Stimulated activated naive CD4-positive, alpha-beta T cell treated with Interleukin-2 at 50 U/mL for 16 hours (primary cell): ENCODE measurements at places on chromosomes 7 and 10.

GRCh38 chr10:131282961-131283360 lies 28.6 kb downstream of the TCERG1L start:
- no peak for DNase-seq

- DNase-seq = no peak
These were observed 78.1 kb upstream of the TOMM7 start for GRCh38 chr7:22900784-22901183.

GRCh38 chr10:17479015-17479615 lies 24.7 kb upstream of the ST8SIA6 start:
- no peak for DNase-seq

DNA sequence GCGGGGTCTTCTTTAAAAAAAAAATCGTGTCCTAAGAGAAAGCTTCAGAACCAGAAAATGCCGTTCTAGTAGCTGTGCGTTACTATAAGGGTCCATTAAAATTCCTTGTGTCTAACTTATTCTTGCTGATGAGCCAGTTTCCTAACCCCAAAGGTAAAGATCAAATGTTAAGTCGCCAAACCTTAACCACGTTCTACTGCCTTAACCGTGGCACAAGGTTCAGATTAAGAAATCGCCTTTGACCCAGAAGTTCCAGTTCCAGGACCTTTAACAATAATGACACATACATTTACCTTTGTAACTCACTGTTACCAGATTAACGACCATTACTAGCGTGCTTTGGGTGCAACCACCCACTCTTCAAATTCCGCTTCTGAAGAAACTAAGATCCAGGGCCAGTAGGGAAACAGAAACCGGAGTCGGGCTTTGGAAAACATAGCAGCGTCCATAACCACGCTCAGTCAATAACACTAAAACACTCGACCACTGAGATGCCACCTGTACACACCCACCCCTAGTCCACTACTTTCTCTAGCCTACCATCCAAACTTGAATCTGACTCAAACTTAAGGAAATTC lies 620 bp downstream of the BET1 start:
- no peak for DNase-seq

GRCh38 chr7:80552031-80552694 lies 40.3 kb upstream of the GNAT3 start:
- DNase-seq = no peak

DNA sequence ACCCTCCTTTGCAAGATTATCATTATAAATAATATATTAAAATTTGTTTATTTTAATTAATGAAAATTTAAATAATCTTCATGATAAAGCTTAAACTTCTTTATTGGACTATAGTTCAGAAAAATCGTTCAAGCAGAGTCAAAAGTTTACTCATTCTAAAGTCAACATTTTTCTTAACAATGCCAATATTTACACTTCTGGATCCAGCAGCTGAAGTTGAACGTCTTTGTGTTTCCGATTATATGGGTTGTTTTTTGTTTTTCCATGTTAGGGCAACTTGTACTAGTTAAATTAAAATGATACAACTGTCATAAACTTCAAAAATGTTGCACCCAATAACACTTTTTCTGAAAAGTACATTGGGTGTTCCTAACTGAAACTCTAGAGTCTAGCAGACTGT lies 43.8 kb downstream of the GRB10 start:
- DNase-seq = no peak

- no peak for DNase-seq
These were observed 11.4 kb downstream of the PDIA4 start for GRCh38 chr7:149016876-149017275.

DNA sequence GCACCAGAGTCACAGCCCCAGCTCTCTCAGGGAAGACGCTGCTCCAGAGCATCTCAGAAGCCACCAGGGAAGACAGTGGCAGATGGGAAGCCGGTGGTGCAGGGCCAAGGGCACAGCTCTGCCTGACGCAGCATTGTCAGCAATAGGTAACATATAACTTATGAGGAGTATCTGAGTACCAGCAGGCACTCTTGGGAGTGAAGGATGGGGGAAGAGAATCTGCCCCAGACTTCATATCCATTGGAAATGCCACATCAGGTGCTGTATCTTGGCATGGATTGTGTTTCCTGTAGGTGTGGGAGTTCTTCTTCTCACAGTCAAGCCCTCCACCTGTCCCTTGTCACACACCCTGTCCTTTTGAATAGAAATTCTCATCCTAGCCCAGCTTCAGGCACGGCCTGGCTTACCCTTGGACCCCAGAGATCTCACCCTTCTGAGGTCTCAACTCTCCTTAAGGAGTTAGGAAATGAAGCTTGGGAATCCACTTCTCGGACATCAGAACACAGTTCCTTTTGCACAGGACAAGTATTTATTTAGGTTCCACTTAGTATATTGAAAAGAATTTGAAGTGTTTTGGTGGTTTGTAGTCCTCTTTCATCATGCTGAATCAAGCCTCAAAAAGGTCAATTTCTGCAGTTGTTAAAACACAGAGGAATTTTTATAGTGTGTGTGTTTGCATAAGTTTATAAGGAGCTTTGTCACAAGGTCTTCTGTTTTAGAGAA lies 9.9 kb downstream of the EPDR1 start:
- no peak for DNase-seq

- no peak for DNase-seq
These were observed 34.3 kb upstream of the EN2 start for GRCh38 chr7:155423337-155424285.

DNA sequence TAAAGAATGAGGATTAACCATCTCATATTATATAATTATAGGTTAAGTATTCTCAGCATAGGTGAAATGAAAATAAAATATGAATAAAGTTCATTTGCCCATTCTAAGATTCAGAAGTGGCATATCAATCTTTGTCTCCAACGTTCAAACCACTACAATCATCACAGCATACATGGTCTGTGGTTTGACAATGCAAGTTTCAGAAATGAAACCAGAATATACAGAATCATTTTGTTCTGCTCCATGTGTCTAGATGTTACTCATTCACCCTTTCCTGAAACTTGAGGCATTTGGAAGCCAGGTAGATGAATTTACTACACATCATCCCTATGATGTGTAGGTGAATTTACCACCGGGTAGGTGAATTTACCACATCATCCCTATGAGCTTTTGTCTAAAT lies 44.5 kb upstream of the PPP1R3A start:
- no peak for DNase-seq

GRCh38 chr7:130632111-130632510 lies 36.4 kb downstream of the COPG2 start:
- DNase-seq = no peak

DNA sequence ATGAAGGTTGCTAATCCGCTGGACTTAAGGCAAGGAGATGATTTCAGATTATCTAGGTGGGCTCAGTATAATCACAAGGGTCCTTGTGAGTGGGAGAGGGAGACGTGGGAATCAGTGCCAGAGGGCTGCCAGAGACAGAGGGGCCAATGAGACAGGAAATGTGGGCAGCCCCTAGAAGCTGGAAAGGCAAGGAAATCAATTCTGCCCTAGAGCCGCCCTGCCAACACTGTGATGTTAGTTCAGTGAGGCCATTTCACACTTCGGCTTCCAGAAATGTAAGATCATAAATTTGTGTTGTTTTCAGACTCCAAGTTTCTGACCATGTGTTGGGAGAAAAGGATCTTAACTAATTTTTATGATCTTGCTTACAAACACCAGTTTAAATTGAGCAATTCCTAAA lies 3.6 kb upstream of the GPNMB start:
- no peak for DNase-seq

DNA sequence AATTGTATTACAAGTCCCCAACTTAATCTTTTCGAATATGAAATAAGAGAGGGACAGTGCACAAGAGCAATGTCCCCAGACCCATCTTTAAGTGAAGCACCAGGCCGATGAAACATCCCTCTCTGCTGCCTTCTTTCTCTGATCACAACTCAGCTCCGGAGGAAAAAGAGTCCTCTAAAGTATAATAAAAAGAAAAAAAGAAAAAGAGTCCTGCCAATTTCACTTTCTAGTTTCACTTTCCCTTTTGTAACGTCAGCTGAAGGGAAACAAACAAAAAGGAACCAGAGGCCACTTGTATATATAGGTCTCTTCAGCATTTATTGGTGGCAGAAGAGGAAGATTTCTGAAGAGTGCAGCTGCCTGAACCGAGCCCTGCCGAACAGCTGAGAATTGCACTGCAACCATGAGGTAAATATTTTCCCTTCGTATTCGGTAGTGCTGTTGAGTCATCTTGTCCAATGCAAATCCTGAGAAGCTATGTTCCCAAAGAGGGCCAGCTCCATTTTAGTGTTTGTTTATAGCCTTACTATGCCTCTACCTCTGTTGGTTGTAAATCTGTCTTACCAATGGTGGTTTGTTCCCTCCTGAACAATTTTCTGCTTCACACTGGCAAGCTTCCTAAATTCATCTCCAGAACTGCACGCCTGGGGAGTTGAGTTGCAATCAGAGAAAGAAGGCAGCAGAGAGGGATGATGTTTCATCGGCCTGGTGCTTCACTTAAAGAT lies at the start of gene IFIT2:
Gene IFIT2, plus strand, starts transcription at position 326 of the 725 bp plus-strand sequence. Its CDS starts 78 bp downstream, at position 404.
- peak; percentile 13 for DNase-seq

GRCh38 chr10:124171561-124171960 lies 78.2 kb upstream of the CHST15 start:
- DNase-seq = no peak

DNA sequence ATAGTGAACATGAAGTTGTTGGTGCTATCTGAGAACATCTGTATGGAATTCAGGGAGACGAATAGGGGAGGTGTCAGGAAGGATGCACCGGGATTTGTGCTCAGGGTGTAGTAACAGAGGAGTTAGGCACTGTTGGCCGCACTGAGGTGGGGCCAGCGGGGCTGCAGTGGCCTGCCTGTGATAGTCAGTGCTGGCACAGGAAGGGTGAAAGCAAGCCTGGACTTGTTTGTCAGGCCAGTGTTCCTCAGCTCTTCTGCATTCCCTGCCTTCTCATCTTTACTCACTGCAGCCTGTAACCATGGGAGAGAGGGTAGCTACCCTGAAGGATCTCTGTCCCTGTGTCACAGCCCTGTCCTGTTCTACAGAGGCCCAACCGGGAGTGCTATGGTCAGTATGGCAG lies 81.3 kb downstream of the SH2D4B start:
- DNase-seq = no peak

GRCh38 chr7:151683615-151684407 lies 164.1 kb upstream of the RHEB start:
- no peak for DNase-seq

DNA sequence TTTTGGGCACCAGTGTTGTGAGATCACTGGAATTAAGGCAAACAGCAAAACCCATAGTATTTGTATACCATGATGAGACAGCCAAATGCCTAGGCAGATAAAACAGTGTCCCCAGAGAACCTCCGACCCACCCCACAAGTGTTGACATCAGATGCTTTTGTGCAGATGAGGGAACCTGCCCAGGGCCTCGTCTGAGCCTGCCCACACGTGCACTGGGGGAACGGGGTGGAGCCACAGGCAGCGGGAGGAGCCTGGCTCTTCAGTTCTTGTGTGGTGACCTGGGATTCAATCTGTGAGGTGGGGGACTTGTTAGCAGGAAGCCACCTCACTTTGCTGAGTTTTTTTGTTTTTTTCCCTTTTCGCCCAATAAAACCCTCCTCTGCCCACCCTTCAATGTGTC lies 33.4 kb upstream of the OPTN start:
- no peak for DNase-seq

- no peak for DNase-seq
These were observed 124.3 kb downstream of the CUX1 start for GRCh38 chr7:101941481-101942383.

DNA sequence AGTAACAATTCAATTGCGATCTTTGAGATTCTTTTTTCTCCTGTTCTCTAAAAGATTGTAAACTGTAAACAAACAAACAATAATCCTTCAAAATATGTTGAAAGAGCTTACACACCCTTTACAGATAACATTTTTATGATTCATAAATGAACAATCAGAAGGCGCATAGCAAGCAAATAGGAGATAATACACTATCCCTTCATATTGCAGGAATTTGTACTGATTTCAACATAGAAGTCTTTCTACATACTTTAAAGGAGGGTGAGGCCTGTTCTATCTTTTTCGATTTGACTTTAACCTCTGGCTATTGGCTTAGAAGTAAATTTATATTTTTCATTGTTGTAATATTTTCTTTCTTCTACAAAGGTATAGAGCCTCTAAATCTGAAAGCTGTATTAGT lies 57.2 kb downstream of the TFEC start:
- no peak for DNase-seq

- DNase-seq = no peak
These were observed 12.5 kb upstream of the HERPUD2 start for GRCh38 chr7:35707422-35707821.

GRCh38 chr7:155489158-155489840 lies 31.4 kb downstream of the EN2 start:
- no peak for DNase-seq

DNA sequence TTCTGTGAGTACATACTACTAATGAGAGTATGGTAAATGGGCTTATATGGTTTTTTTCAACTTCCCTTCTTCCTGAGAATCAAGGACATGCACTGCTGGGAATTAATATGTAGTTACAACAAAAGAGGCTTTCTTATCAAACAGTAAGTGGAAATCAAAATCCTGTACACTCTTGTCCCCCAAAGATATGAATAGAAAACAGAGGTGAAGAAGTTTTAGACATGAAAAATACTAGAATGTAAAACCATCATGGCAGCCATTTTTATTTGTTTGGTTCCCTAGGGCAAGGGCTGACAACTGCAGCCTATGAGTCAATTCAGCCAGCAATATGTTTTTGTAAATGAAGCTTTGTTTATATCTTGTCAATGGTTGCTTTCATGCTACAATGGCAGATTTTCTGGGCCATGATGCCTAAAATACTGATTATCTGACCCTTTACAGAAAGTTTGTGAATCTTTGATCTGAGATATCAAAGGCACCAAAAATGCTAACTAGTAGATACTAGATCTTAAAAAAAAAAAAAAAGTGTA lies 422.4 kb downstream of the PARD3 start:
- DNase-seq = no peak

DNA sequence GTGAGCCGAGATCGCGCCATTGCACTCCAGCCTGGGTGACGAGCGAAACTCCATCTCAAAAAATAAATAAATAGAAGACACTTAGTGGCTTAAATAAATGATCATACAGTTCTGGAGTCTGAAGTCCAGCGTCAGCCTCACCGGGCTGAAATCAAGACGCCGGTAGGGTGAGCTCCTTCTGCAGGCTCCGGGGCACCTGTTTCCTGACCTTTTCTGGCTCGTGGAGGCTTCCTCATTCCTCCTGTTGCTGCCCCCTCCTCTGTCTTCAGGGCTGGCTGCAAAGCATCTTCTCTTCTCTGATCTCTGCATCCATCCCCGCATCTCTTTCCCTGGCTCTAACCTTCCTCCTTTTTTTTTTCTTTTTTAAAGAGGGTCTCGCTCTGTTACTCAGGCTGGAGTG lies 32.8 kb downstream of the LIMK1 start:
- DNase-seq = no peak

- no peak for DNase-seq
These were observed 87.2 kb downstream of the WIPF3 start for GRCh38 chr7:29893351-29893965.
